ENCODE measurements at places on chromosomes 2 and 18.

- H3K36me3 ChIP-seq: peaks cover 79% of the 10 kb centered on the region
- DNase-seq: no peak
- no peak overlapping the region for H3K4me3 ChIP-seq
- H3K27ac ChIP-seq: no peak overlapping the region
- H3K4me1 ChIP-seq: no peaks in the 10 kb centered on the region
Measured at GRCh38 chr2:239979243-239980023, 45.7 kb downstream of the NDUFA10 start.

- no peaks in the 10 kb centered on the region for H3K36me3 ChIP-seq
- H3K4me3 ChIP-seq: no peak overlapping the region
- H3K27me3 ChIP-seq: no peaks in the 10 kb centered on the region
- no peak for DNase-seq
- no peak overlapping the region for H3K27ac ChIP-seq
- H3K4me1 ChIP-seq: peaks cover 30% of the 10 kb centered on the region
Measured at GRCh38 chr2:7004636-7005035, 87.4 kb downstream of the RNF144A start.

DNA sequence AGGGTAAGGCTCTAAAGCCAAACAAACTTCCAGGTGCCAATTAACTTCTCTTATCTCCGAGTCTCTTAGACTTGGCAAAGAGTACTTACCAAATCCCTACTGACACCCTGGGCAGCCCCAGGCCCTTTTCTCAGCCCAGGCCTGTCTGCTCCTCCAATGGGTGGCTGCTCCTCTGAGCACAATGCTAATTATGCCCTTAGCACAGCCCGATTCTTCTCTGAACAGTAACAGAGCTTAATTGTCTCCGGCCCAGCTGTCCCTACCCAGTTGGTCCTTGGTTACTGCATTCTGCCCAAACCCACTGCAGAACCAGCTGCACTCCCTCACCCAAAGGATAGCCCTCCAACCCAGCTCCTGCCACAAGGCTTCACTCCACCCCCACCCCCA, 110.3 kb downstream of the SMAD7 start:
- peak; percentile 5 for DNase-seq
- H3K27ac ChIP-seq: peak overlapping the region; percentile 78
- no peak overlapping the region for H3K4me3 ChIP-seq
- H3K36me3 ChIP-seq: no peaks in the 10 kb centered on the region
- no peaks in the 10 kb centered on the region for H3K27me3 ChIP-seq

DNA sequence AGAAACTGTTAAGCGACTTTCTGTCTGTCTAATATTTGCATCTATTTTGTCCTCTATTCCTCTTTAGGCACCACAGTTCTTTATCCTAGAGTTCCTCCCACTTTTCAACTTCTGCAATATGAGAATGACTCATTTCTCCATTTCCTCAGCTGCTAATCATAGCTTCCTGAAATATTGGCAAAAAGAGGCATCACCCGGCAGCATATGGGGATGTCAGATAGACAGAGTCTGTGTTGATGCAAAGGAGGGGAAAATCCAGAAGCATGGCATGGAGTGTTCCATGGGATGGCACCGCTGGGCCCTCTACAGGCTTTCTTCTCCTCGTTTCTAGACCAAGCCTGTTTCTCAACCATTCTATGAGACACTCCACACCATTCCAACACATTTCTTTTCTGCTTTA, 93.4 kb downstream of the DOCK10 start:
- no peaks in the 10 kb centered on the region for H3K36me3 ChIP-seq
- H3K27ac ChIP-seq: no peak overlapping the region
- H3K4me3 ChIP-seq: no peak overlapping the region
- no peaks in the 10 kb centered on the region for H3K27me3 ChIP-seq
- peaks cover 30% of the 10 kb centered on the region for H3K4me1 ChIP-seq

- DNase-seq: peak; percentile 77
- H3K27ac ChIP-seq: peak within 1 kb of the TSS; percentile 83
- peaks cover 9% of the 10 kb centered on the region for H3K4me1 ChIP-seq
- H3K27me3 ChIP-seq: peaks cover 15% of the 10 kb centered on the region
- no peaks in the 10 kb centered on the region for H3K36me3 ChIP-seq
- H3K4me3 ChIP-seq: peak within 1 kb of the TSS; percentile 66
Measured at GRCh38 chr2:75560768-75561565, at the start of gene EVA1A. EVA1A (minus strand) TSS chr2:75560939; CDS start chr2:75518140, 42,799 bp downstream.

GRCh38 chr2:197378494-197379307, 56.1 kb downstream of the SF3B1 start:
- H3K27me3 ChIP-seq: no peaks in the 10 kb centered on the region
- H3K4me3 ChIP-seq: no peak overlapping the region
- no peak overlapping the region for H3K27ac ChIP-seq
- no peaks in the 10 kb centered on the region for H3K4me1 ChIP-seq

DNA sequence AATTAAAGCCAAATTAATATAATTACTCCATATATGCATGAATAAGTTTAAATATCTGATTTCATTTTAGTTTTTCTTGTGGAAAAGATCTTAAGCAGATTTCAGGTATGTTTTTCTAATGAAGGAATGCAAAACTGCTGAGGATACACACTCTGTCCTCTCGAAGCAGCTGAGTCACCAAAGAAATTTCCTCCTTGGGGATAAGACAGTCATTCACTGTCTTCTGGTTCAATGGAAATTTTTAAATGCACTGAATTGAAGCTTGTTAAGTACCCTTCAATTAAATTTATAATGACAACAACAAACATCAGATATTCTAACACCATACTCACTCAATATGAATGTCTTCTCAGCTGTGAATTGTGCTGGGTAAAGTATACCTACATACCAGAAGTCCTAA, 101.5 kb upstream of the DNER start:
- peaks cover 86% of the 10 kb centered on the region for H3K36me3 ChIP-seq
- no peak overlapping the region for H3K27ac ChIP-seq
- H3K4me1 ChIP-seq: peaks cover 11% of the 10 kb centered on the region
- H3K27me3 ChIP-seq: no peaks in the 10 kb centered on the region

GRCh38 chr2:228956701-228957474, 314.2 kb downstream of the PID1 start:
- no peaks in the 10 kb centered on the region for H3K4me1 ChIP-seq
- no peaks in the 10 kb centered on the region for H3K36me3 ChIP-seq
- H3K27ac ChIP-seq: no peak overlapping the region
- H3K27me3 ChIP-seq: no peaks in the 10 kb centered on the region
- DNase-seq: no peak

DNA sequence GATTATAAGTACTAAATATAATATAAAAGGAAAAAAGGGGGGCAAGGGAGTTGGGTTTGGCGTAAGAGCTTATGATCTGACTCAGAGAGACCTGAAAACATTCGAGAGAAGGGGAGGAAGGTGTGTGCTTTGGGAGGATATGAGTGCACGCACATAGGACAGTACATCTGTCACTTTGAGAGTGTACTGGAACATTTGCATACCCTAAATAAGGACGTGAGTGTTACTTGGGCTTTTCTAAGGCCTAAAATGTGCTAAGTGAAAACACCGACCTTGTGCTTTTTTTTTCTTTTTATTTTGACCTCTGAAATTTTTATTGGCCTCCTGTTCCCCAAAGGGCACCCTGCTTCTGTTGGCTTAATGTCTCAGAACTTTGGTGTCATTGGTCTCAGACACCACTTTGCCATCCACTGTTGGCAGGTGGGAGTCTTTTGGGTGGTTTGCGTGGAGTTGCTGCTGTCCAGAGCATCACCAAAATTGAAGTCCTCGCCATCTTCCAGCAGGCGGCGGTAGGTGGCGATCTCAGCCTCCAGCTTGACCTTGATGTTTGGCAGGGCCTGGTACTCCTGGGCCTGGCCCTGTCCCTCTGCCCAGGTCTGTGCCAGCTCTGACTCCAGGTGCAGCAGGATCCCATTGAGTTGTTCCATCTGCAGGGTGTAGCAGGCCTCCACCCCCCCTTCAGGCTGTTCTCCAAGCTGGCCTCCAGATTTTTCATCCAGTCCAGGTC, 57.7 kb downstream of the CD28 start:
- no peak overlapping the region for H3K27ac ChIP-seq
- no peaks in the 10 kb centered on the region for H3K27me3 ChIP-seq
- H3K36me3 ChIP-seq: no peaks in the 10 kb centered on the region
- H3K4me1 ChIP-seq: no peaks in the 10 kb centered on the region
- DNase-seq: no peak
- H3K4me3 ChIP-seq: no peak overlapping the region

DNA sequence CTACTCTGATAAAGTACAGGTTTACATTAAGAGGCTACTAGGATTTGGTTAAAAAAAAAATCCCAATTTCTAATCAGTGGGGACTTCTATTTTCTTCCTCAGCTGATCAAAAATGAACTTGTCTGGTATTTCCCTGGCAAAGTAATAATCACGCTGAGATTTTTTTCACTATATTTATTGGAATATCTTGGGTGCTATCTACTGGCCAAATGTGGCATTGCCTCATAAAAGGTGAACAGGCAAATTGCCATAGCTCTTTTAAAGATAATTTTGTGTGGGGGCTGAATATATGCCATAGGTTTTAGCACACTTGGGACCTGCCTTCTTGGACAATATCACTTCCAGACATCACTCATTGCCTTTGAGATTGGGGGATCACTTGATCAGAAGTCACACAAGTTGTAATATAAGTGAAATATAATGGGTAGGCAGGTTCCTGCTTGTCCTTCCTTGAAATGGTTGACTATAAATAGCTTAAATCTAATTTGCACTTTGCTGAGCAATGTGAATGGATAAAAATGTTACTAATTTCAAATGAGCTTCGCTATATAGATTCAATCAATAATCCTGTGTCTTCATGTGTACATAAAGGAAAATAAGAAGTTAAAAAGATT, 7.0 kb upstream of the NXPH2 start:
- no peak overlapping the region for H3K4me3 ChIP-seq
- H3K27ac ChIP-seq: no peak overlapping the region
- no peaks in the 10 kb centered on the region for H3K36me3 ChIP-seq

DNA sequence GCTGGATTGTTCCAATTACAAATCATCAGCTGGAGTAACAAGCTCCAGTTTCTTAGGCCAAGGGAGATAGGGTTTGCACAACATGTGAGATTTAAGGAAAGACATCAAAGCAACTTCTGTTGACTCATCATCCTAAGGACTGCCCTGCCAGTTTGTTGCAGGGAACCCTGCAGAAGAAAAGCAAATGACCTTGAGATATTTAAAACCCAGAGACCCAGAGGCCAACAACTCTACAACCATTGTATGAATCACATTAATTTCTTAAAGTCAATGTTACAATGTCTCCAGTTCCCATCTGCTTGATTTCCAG, 491.8 kb upstream of the ACVR2A start:
- DNase-seq: no peak
- H3K4me3 ChIP-seq: no peak overlapping the region
- no peaks in the 10 kb centered on the region for H3K27me3 ChIP-seq

- H3K27me3 ChIP-seq: no peaks in the 10 kb centered on the region
- H3K4me3 ChIP-seq: no peak overlapping the region
- H3K4me1 ChIP-seq: peaks cover 87% of the 10 kb centered on the region
- H3K27ac ChIP-seq: no peak overlapping the region
- H3K36me3 ChIP-seq: peaks cover 5% of the 10 kb centered on the region
Measured at GRCh38 chr18:51038110-51038509, 8.1 kb downstream of the SMAD4 start.

DNA sequence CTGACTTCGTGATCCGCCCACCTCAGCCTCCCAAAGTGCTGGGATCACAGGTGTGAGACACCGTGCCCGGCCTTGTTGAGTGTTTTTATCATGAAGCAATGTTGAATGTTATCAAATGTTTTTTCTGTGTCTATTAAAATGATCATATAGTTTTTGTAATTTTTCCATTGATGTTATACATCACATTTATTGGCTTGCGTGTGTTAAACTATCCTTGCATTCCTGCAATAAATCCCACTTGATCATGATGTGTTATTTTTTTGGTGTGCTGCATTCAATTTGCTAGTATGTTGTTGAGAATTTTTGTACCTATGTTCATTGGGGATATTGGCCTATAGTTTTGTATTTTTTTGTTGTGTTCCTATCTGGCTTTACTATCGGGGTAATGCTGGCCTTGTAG, 113.1 kb upstream of the PARD3B start:
- no peak overlapping the region for H3K4me3 ChIP-seq
- no peak overlapping the region for H3K27ac ChIP-seq
- no peaks in the 10 kb centered on the region for H3K27me3 ChIP-seq
- no peak for DNase-seq
- no peaks in the 10 kb centered on the region for H3K4me1 ChIP-seq

DNA sequence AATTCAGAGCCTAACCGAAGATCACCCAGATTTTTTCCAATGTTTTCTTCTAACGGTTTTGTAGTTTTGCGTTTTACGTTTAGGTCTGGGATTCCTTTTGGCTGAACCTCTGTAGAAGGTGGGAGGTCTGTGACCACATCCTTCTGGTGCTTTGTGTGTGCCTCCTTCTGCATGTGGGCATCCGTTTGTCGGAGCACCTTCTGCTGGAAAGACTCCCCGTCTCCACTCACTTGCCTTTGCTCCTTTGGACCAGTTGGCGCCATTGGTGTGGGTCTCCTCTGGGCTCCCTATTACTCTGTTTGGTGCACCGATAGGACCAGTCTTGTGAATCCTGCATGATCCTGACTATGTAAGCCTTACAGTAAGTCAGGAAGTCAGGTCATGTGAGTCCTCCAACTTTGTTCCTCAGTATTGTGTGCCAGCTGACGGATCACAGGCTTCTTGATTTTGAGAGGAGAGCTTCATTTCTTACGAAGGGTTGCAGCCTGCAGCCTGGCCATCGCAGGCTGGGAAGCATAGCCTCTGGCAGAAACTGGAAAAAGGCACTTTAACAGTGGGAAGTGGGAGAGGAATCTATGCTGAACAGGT, 13.6 kb downstream of the AQP12A start:
- H3K4me3 ChIP-seq: no peak overlapping the region
- no peak for DNase-seq
- no peaks in the 10 kb centered on the region for H3K4me1 ChIP-seq

GRCh38 chr2:30888852-30889409, 81.7 kb upstream of the CAPN13 start:
- no peaks in the 10 kb centered on the region for H3K4me1 ChIP-seq
- H3K36me3 ChIP-seq: no peaks in the 10 kb centered on the region
- H3K27me3 ChIP-seq: no peaks in the 10 kb centered on the region

DNA sequence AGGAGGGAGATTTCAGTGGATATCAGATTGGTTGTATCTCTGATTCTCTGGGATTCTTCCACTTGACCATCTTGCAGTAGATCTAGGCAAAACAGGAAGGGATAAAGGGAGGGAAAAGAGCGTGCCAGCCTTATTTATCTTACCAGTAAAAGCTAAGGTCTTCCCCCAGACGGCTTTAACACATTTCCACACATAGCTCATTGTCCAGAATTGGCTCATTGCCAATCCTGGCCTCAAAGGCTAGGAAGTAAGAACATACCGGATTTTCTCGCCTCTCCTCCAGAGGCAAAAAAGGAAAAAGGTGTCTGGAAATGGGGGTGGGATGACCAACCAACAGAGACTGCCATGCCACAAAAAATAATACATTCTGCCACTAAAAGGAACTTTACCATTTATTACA, 411.6 kb upstream of the NRP2 start:
- H3K27ac ChIP-seq: no peak overlapping the region
- DNase-seq: no peak
- no peak overlapping the region for H3K4me3 ChIP-seq
- H3K4me1 ChIP-seq: no peaks in the 10 kb centered on the region
- no peaks in the 10 kb centered on the region for H3K27me3 ChIP-seq

- H3K36me3 ChIP-seq: no peaks in the 10 kb centered on the region
- DNase-seq: no peak
- no peaks in the 10 kb centered on the region for H3K27me3 ChIP-seq
- no peaks in the 10 kb centered on the region for H3K4me1 ChIP-seq
- no peak overlapping the region for H3K27ac ChIP-seq
- no peak overlapping the region for H3K4me3 ChIP-seq
Measured at GRCh38 chr2:222978850-222979249, 73.1 kb upstream of the KCNE4 start.

Measured in lower lobe of right lung (tissue), 2 donors.